NCI-H1105 (cell line): ENCODE measurements at places on chromosomes 1 and 21.

- no peak for DNase-seq
Measured at GRCh38 chr1:234845097-234845660, 235.2 kb upstream of the IRF2BP2 start.

DNA sequence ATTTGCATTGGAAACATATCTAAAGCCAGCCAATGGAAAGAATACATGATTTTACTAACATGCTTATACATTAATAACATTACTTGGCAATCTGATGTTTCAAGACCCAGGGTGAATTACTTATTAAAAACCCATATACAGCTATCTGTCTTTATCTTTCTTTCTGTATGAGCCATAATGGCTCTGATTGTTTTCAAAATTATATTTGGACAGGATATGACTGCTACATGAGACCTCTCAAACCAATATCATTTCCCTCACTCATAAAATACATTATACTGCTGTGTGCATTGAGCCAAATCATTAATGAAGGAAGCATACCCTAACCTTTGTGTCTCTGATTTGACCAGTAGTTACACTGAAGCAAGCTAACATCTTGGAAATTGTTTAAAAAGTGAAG, 205.9 kb upstream of the DPYD start:
- no peak for DNase-seq

- DNase-seq, result no peak
Measured at GRCh38 chr1:229328598-229329362, 14.1 kb downstream of the CCSAP start.

GRCh38 chr1:96465441-96465840, 256.1 kb upstream of the PTBP2 start:
- DNase-seq, result no peak

DNA sequence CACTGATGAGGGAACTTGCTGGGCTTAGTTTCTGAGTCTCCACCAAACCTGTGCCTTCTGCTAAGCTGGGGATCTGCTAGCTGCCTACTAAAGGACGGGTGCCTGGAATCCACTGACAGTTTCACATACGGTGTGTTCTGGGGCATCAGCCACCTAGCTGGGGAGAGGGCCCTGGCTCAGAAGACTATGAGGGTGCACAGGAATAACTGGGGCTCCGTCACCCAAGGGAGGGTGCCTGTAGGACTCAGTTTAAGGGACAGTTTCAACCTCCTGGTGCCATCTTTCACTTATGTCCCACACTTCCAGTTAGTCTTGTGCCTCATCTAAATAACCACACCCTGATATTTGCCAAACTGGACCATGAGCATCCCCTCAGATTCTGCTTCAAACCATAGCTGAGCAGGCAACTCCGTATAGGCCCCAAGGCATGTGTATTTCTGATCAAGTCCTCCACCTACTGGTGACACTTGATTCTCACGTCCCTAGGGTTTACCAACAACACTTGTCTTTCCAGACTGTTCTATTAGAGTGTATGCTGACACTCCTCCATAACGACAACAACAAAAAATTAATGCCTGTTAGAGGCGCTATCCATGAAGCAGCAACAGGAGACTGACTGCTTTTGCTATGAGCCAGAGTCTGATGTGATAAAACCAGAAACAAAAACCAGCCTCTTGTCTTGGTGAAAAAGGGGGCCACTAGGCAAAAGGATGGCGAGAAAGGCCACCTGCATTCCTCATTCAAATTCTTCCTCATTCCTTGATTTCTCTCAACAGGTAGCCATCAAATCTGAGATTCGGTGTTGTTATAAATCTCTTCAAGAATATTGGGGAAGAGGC, 55.0 kb upstream of the PAXBP1 start:
- peak; percentile 33 for DNase-seq

DNA sequence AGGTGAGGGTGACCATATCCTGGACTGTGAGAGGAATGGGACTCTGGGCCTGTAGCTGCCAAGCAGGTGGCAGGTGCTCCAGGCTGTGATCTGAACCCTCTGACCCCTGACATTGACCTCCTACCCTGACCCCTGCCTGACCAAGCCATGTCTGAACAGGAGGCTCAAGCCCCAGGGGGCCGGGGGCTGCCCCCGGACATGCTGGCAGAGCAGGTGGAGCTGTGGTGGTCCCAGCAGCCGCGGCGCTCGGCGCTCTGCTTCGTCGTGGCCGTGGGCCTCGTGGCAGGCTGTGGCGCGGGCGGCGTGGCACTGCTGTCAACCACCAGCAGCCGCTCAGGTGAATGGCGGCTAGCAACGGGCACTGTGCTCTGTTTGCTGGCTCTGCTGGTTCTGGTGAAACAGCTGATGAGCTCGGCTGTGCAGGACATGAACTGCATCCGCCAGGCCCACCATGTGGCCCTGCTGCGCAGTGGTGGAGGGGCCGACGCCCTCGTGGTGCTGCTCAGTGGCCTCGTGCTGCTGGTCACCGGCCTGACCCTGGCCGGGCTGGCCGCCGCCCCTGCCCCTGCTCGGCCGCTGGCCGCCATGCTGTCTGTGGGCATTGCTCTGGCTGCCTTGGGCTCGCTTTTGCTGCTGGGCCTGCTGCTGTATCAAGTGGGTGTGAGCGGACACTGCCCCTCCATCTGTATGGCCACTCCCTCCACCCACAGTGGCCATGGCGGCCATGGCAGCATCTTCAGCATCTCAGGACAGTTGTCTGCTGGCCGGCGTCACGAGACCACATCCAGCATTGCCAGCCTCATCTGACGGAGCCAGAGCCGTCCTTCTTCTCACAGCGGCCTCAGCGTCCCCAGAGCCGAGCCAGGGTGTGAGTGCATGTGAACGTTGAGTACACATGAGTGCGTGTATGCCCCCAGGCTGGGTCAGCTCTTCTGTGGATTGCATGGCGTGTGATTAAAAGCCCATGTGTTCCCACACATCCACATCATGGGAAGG, 3.1 kb downstream of the TMEM125 start:
- no peak for DNase-seq

DNA sequence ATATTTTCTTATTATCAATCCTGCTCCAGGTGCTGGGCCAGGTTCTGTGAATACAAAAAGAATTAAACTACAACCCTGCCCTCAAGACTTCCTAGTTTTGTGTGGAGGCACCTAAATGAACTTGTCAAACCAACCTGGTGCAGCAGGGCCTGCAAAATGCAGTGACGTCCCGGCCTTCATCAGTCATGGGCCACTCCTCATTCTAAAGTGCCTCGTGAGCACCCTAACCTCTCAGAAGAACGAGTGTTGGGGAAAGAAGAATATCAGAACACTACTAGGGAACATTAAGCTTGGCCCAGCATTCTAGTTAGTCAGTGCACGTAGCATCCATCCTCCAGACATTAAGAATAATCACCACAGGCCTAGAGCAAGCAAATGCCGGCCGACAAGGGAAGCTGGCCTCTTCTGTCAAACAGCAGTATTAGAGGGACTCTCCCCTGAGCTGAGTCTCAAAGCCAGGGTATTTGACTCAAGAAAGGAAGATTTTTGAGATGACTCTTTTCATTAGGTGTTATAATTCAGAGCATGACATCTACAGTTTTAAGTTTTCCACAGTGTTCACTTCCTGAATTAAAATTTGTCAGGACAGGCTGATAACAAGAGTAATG, 137.9 kb downstream of the SLC45A1 start:
- no peak for DNase-seq

GRCh38 chr1:60571811-60572210, 498.2 kb upstream of the C1orf87 start:
- no peak for DNase-seq

DNA sequence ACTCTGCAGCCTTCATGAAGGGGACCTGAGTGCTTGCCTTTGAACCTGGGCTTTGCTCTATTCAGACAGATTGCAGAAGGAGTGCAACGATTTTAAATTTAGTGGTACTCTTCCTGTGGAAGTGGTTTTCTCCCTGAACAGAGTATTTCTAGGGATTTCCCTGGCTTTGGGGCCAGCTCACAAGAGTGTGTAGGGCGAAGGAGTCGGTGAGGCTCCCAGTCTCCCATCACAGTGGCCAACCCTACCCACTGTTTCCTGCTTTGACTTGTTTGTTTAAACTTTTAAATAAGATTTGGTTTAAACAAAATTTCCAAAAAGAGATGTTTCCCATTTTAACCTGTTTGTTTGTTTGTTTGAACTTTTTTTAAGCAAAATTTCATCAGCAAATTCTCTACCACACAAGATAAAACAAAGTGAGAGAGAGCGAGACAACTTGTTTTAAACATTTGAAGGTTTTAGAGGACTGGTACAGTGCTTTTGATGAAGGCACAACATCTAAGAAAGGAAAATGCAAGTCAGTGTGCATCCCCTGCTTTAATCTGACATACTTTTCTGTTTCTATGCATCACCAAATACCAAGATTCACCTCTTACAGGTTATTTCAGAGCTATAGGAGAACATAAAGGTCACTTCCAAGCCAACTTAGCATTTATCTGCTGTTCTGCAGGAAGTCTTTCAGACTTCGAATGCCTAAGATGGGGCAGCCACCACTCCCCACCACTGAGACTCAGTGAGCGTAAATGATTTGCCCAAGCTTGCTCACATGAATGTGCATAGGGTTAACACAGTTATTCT, 6.6 kb downstream of the SELP start:
- DNase-seq, result no peak

DNA sequence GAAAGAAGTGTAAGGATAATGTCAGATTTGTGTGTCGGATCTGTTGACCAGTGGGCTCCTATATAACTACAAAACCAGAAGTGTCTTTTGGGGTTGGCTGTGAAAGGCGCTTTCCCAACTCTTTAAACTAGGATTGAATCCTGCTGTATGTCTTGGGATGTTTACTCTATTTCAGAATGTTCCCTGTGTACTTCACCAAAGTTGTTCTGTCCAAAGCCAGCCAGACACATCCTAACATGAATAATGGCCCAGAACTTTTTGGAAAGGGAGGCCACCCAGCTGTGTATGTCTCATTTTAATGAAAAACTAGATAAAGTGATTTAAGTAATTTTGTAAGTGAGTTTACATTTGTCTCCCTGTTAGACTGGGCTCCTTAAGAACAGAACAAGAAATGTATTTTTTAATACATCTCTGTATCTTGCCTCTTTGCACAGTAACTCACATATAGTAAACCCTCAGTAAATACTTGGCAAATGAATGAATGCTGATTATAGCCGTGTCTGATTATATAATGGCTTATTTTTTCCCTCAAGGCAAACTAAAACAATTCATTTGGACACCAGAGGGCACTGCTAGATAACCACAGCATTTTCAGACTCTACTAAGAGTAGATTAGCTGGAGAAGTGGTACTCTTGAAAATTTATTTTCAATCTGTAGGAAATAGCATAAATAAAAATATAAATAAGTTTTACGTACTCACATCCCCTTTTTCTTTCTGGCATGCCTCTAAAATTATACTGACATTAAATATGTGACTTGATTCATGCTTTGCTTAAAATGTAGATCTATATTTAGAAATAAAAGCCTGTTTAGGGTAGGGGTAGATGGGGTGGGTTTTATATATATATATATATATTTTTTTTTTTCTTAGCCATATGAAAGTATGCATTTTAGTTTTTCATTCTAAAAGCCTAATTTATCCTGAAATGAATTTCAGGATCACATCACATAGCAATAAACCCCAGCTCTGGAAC, 23.8 kb downstream of the TSEN15 start:
- DNase-seq, result peak; percentile 57

DNA sequence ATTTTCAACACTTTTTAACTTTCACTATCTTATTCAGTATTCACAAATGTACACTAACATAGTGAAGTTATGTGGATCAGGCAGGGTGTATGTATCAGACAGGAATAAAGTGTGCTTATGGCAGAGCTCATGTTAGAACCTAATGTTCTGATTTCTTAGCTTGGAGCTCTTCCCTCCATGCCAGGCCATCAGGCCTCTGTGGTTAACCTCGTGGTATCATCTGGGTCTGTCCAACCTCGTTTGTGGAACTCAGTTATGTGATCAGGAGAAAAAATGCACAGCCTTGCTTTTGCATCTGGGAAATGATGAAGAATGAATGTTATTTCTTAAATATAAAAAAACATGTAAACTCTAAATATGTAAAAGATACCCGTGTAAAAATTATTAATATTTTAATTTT, 86.9 kb downstream of the MPZL1 start:
- no peak for DNase-seq

DNA sequence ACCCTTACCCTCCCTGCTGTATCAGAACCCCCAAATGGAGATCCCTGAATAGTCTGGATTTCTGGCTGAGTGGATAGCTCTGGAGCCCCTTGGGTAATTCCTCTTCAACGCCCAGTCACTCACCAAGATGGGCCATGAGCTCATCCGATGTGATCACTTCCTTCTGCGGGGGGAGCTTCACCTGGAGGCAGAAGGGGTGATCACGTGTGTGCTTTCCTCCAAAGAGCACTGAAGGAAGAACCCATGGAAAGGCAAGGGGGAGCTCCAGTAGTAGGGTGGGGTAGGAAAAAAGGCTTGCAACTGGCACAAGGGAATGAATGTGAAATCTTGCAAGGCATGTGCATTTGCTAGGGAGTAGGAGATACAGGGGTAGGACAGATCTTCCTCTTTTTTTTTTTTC, 5.1 kb downstream of the MINDY1 start:
- DNase-seq, result no peak
